CD4-positive, alpha-beta T cell (primary cell): ENCODE measurements at places on chromosomes 6 and 20.

DNA sequence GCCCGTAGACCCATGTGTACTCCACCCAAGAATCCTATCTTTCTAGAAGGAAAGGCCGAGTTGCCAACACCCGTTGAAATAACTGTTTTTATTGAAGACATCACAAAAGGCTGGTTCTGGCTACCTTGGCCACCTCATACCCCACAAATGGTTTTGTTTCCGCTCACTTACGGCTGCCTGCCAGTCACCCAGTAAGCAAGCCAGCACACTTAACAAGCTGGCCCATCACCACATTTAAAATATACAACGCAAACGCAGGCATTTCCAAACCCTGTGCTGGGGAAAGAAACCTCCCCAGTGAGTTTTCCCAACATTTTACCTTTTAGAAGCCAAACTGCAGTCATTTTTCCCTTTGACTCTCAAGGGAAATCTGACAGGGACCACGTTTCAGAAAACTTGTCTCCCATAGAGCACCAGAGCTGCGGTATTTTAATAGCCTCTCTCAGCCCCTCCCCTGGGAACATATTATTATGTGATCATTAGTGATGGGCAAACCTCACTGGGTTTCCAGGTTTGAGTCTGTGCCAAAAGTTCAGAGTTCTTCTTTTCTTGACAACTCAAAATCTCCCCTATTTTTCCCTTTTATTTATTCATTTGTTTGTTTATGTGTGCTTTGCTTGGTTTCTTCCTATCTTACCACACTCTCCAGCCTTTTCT, 36.7 kb upstream of the BMP2 start:
- DNase-seq, result no peak

- no peak for DNase-seq
Measured at GRCh38 chr6:74870403-74870802, 335.4 kb downstream of the COL12A1 start.

DNA sequence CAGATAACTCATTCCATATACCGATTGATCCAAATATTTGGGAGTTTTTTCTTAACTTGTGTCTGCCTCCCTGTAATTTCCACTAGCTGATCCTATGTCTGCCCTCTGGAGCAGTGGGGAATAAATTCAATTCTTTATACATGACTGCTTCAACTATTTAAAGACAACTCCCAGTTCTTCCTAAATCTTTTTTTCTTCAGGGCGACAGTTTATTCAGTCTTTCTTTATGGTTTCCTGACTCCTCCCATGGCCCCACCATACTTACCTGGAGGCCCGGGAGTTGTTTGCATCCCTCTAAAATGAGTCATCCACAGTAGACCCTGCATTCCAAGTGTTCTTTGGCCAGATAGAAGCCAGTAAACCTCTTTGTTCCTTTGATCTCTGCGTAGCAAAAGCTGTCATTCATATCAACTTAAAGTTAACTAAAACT, 73.6 kb downstream of the LCA5 start:
- no peak for DNase-seq

- no peak for DNase-seq
Measured at GRCh38 chr6:66717801-66718200, 1010.8 kb upstream of the EYS start.

DNA sequence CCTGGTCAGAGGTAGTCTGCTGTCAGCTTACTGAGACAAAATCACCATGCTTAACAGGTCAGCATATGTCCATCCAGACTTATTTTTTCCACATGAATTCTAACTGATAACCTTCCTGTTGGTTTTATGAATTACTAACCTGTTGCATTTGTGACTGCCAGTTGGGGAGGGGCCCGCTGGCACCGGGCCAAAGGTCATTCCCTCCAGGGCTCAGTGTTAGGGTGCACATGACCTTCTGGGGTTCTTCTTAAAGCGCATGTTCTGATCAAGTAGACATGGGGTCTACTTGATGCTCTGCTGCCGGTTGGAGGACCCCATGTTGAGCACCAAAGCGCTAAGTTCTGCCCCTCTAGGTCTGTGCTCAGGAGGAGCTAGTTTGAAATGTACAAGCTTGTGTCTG, 15.6 kb downstream of the DUSP22 start:
- no peak for DNase-seq

DNA sequence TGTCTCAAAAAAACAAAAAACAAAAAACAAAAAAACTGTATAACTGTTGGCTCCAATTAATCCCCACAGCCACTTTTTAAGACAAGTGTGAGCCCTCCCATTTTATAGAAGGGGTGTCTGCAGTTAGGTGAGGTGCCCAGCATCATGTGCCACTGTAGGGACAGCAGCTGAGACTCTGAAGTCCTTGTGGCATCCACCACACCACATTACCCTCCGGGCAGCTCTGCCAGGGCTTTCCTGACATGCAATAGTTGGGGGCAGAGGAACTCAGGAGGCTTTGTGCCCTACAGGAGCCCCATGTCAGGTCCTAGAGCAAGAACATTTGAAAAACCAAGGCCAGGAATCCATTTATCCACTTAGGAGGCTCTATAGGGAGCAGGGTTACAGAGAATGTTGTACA, 17.3 kb downstream of the PKIG start:
- no peak for DNase-seq

- DNase-seq, result no peak
Measured at GRCh38 chr6:15535495-15536197, 127.2 kb downstream of the DTNBP1 start.
